ENCODE measurements at places on chromosomes 16 and 17.
A peak's percentile ranks its signal among the peaks of the same experiment; 100 is the strongest.

- no peak for DNase-seq
Measured at GRCh38 chr17:41211845-41212466, 14.5 kb upstream of the KRTAP9-2 start.

GRCh38 chr17:77887464-77888241 is 70.8 kb upstream of the TNRC6C start:
- peak; percentile 80 for DNase-seq

DNA sequence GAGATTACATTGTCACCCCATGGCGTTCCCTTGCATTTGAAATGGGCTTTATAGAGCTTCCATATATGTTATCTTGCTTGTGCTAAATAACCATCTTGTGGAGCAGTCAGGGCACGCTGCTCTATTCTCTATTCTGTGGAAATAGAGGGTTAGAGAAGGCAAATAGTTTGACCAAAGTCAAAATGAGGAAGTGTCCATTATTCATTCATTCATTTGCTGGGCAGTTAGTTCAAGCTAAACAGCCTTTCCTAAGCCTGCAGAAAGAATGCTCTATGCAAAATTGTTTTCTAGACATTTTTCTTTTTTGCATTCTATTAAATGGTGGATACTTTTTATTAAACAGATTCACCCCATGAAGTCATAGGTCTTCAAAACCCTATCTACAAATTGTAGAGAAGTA is 67.8 kb upstream of the ELAC2 start:
- no peak for DNase-seq

DNA sequence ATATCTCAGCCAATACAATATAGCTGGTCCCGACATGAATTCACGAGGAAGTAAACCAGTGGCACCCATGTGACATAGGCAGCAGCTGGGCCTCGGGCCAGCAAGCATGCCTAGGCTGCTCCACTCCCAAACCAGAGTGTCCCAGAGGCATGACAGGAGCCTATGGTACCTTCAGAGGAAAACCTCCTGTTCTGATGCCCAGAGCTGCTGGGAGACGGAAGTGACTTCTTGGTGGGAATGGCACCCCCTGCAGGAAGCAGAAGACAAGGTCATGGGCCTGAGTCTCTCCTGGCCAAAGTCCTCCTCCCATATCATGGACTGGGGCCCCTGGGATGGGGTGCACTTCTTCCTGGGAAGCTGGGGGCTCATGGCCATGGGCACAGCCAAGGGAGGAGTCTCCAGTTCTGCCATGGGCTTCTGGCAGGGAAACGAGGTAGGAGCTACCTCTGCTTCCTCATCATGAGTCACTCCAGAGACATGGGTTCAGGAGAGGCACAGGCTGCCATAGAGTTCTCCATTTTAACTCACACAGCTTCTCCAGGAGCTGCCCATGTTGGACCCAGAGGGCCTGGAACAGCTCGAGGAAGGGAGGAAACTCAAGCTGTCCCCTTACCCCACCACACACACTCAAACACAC is 13.4 kb downstream of the FBF1 start:
- DNase-seq: no peak

- DNase-seq: no peak
Measured at GRCh38 chr17:55830699-55831471, 80.0 kb downstream of the PCTP start.

- no peak for DNase-seq
Measured at GRCh38 chr16:85621698-85622428, 8.7 kb downstream of the GSE1 start.

- peak; percentile 78 for DNase-seq
Measured at GRCh38 chr17:36602924-36603384, 1.6 kb downstream of the MRM1 start.

DNA sequence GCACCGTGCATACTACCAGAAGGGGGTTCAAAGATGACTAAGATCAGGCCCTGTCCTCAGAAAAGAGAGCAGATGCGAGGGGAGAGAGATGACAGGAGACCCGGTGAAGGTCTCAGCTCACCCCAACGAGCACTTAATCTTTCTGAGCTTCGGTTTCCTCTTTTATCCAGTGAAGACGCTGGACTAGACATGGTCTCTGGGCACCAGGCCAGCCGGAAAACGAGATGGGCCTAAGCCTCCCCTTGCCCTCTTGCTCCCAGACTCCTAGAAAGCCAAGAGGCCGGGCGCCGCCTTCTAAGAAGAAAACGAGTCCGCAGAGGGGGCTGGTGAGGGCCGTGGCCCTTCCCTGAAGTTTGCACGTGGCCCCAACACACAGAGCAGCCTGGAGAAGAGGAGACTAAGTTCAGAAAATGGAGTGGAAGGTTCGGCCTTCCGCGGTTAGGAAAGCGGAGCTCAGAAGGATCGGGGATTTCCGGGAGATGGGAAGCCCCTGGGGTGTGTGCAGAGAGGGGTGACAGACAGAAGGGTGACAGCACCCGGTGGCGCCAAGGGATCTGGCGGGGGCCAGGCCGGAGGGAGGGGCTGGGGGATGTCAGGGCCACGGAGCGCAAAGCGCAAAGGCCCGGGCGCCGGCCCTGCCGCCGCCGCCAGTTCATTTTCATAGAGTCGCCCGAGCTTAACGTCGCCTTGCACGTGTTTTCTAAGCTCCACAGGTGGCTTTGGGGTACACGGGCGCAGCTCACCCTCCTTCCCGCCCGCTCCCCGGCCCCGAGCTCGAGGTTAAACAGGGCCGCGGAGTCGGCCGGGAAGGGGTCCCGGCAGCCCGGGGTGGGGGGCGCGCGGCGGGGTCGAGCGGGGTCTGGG is 42.1 kb upstream of the BHLHA9 start:
- DNase-seq: peak; percentile 18

GRCh38 chr17:15973834-15974233 is 25.7 kb downstream of the ZSWIM7 start:
- no peak for DNase-seq

GRCh38 chr16:6964679-6965078 is 368.0 kb upstream of the RBFOX1 start:
- no peak for DNase-seq

DNA sequence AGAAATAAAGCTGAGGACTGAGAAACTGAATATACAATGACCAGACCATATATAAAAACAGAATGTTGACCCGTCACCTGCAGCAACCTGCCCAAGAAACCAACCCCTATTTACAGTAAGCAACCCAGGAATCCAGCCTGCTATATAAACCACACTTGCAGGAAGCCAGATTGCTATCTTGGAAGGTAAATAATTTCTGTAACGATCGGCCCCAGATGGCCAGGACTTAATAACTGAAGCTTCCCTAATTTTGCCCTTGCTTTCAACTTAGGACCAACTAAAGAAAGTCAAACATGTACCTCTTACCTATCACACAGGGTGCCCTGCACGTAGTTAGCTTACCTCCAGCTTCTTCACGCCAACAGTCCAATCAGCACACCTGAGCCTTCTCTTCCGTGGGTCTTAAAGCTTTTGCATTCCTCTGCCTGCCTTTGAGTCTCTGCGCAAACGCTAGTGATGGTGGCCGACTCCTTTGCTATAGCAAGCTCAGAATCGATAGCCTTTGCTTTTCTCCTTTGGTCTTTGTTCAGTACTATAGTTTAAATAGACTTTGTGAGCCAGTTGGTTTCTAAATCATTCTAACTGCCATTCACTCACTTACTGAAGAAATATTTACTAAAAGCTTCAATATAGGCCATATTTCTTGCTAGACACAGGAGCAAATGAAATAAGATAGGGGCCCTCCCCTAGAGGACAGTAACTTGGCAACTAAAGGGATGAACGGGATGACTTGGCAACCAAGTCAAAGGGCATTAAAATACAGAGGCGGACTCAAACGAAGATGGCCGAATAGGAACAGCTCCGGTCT is 31.3 kb downstream of the MPHOSPH6 start:
- no peak for DNase-seq

DNA sequence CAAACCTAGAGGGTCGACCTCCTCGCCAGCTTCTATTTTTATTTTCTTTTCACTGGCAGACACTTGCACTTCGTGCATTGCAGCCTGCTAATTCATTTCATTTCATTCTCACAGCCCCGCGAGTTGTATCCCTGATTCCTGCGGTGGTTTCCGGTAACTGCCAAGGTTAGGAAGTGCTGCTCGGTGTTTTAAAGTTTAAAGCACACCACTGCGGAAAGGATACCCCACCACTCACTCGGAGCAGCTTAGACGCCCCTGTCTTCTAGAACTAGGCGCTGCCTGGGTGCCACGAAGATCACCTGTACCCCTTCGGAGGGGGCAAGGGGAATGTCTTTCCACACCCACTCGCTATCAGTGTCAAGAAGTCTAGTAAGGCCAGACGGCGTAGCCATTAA is 509 bp downstream of the CNEP1R1 start:
- DNase-seq: peak; percentile 18

- peak; percentile 35 for DNase-seq
Measured at GRCh38 chr17:35084987-35085386, 21.5 kb upstream of the RFFL start.

DNA sequence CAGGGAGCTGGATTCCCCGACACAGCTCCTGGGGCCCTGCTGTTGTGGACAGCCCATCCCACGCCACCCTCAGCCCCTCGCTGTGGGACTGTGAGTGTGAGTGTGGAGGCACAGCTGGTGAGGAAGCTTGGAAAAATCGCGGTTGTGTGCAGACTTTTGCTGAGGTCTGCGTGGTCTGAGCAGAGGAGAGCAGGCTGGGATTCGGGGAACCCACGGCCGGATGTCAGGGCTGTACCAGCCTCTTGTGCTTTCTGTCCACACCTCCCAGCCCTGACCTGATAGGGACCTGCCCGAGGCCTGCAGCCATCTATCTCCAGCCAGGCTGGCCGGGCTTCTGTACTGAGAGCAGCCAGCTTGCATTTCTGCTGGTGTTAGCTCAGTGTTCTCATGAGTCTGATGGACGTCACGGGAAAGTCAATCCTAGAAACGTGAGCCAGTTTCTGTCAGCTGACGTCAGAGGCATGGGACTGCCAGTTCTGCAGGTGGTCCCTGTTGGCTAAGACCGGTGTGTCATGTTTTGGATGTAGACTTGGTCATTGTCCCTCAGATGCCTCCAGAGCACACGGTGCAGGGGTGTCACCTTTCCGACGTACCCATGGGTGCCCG is 72.8 kb upstream of the ZNF750 start:
- no peak for DNase-seq

DNA sequence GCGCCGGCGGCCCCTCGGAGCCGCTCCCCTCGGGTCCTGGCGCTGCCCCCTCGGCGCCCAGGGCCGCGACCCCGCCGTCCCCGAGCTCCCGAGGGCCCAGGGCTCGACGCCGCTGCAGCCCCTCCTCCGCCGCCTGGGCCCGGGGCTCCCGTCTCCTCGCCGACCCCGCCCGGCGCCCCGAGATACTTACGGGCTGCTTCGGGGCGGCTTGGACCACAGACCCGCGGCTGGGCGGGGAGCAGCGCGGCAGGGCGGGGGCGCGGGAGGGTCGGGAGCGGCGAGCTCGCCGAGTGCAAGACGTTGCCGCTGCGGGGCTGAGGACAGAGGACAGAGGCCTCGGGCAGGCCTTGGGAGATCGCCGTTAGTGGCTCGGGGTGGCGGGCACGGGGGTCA is 290 bp downstream of the TOB1 start:
- DNase-seq: no peak

DNA sequence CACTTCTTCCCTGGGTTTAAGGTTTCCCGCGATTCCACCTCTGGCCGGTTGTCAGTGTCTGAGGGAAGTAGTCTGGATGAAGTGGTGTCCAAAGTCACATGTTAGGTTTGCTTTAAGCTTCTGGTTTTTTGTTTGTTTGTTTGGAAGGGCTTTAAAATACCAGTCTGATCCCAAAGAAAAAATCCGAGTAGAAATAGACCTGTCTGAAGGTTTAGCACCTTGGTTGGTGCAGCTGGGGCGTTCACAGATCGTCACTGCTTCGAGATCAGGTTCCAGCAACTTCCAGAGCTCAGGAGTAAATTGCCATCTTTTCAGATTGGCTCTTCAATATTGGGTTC is 567 bp downstream of the TMEM97 start:
- no peak for DNase-seq

DNA sequence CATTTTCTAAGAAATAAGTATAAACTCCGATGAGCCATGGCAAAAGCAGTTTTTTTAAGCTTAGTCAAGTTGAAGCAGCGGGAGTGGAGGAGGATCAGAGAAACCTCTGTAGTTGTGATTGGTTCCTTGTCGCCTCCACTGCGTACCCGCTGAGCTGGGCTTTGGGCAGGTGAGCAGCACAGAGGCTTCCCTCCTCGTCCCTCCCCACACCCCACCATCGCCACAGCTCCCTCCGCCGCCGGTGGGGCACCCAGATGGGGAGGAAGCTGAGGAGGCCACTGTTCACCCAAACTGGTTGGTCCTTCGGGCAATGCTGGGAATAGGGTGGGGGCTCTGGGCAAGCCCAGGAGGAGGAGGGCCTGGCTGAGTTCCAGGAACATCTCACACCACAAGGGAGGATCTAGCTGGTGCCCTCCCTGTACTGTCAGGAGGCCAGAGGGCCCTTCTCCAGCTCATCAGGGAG is 5.2 kb upstream of the MRPL38 start:
- DNase-seq: no peak

- no peak for DNase-seq
Measured at GRCh38 chr16:54178478-54178976, 108.1 kb downstream of the IRX3 start.

DNA sequence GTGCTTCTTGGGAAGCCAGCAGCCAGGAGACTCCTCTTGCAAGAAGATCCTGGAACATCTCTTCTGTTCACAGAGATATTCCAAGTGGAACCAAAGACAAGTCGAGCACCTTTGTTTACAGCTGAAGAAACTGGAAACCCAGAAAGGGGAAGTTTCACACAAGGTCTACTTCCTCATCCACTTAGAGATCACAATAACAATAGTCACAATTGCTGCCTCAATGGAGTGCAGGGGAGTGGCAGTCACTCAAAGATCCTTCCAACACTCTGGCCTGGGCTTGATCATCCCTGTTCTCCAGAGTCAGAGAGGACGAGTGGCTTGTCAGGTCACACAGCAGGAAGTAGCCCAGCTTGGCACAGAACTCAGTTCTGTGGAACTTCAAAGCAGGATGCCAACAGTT is 46.9 kb upstream of the SIAH1 start:
- peak; percentile 5 for DNase-seq
